ENCODE measurements at places on chromosomes 12 and 14. TPM values are rescaled to one million over a fixed set of nuclear protein-coding genes. Genes with fewer than 3 reads are reported as not detected.

ACSM4 gene
- not detected for total RNA-seq

KLRG1 gene
- total RNA-seq = 2.0 TPM

BLTP3B gene
- total RNA-seq = 42.4 TPM

TBX3 gene
- total RNA-seq = 115 TPM

SLC7A8 gene
- 61.9 TPM for total RNA-seq

GRCh38 chr14:84864548-84865271 lies 665.2 kb upstream of the FLRT2 start:
- no peak overlapping the region for H3K4me3 ChIP-seq
- DNase-seq = no peak
- H3K4me1 ChIP-seq = no peaks in the 10 kb centered on the region
- no peak overlapping the region for H3K27ac ChIP-seq
- H3K27me3 ChIP-seq = no peaks in the 10 kb centered on the region
- H3K36me3 ChIP-seq = no peaks in the 10 kb centered on the region

DNA sequence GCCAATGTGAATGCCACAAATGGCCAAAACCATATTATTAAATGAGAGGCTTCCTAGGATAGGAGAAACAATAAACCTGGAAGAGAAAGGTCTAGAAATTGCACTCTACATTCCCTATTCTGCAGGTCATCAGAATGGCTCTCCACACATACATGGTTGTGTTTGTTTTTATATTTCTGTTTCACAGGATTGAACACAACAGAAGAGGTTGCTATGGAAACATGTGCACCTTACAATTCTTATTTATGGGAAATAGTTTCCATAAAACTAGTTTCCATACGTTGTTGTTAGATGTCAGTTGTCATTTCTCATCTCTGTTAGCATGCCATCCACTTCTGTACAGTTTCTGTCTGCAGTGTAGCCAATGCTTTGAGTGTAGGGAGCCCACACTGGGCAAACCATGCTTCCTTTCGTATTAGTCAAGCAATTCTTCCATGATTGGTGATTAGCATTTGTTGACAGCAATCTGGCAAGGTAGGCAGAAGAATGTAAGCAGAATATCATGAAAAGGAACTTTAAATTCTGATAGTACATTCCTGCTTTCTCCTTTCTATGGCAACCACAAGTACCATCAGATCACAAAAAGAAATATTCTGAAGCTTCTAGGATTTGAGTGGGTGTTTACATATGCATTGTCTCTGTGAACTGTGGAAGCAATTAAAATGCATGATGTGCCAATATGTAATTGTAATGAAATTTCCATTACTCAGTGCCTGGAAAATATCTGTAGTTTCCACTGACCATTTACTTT lies 141.6 kb upstream of the AVPR1A start:
- DNase-seq = no peak
- H3K27me3 ChIP-seq = no peaks in the 10 kb centered on the region
- no peak overlapping the region for H3K27ac ChIP-seq
- H3K4me1 ChIP-seq = no peaks in the 10 kb centered on the region
- H3K4me3 ChIP-seq = no peak overlapping the region

GRCh38 chr12:115147916-115148315 lies 463.9 kb upstream of the TBX3 start:
- H3K4me3 ChIP-seq = no peak overlapping the region
- no peaks in the 10 kb centered on the region for H3K27me3 ChIP-seq
- DNase-seq = no peak
- H3K27ac ChIP-seq = no peak overlapping the region

DNA sequence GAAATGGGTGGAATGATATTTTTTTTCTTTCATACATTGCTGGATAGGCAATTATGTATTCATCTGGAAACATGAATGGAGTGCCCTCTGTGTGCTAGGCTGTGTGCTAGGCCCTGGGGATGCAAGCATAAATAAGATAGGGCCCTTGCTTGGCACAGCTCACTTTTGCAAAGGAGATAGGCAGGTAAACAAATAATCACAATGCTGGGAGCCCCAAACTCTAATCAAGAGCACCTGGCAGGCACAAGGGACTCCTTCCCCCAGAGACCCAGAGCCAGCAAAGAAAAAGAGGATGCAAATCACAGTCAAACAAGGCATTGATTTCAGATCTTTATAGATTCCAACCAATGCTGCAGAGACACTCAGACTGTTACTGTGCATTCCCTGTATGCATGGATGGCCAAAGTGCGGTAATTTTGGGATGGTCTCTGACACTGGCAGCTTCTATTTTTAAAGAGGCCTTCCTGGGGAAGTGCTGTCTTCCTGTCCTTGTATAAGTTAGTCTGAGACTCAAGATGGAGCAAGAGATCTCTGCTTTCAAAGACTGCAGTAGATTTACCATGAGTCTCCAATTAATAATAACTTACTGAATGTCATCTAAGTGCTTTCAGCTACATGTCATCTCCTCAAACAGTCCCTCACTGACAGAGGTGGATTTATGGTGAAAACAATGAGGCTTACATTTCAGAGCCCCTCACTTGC lies 45.1 kb upstream of the CPM start:
- H3K27ac ChIP-seq = no peak overlapping the region
- DNase-seq = no peak
- no peaks in the 10 kb centered on the region for H3K36me3 ChIP-seq
- no peak overlapping the region for H3K4me3 ChIP-seq
- no peaks in the 10 kb centered on the region for H3K27me3 ChIP-seq
- H3K4me1 ChIP-seq = no peaks in the 10 kb centered on the region

- H3K4me3 ChIP-seq = no peak overlapping the region
- H3K36me3 ChIP-seq = no peaks in the 10 kb centered on the region
- H3K4me1 ChIP-seq = no peaks in the 10 kb centered on the region
- no peak for DNase-seq
These were observed 5.1 kb downstream of the AKAP3 start for GRCh38 chr12:4643747-4644146.

GRCh38 chr14:75230140-75230792 lies 48.4 kb upstream of the FOS start:
- H3K4me3 ChIP-seq = no peak overlapping the region
- H3K36me3 ChIP-seq = no peaks in the 10 kb centered on the region
- no peaks in the 10 kb centered on the region for H3K27me3 ChIP-seq
- H3K4me1 ChIP-seq = peaks cover 5% of the 10 kb centered on the region
- DNase-seq = peak; percentile 76
- peak overlapping the region; percentile 74 for H3K27ac ChIP-seq

- H3K4me1 ChIP-seq = no peaks in the 10 kb centered on the region
- peak overlapping the region; percentile 7 for H3K4me3 ChIP-seq
- peak overlapping the region; percentile 70 for H3K27ac ChIP-seq
- peak; percentile 48 for DNase-seq
These were observed 3.1 kb downstream of the FAM222A start for GRCh38 chr12:109716512-109717389.

- H3K36me3 ChIP-seq = no peaks in the 10 kb centered on the region
- no peak for DNase-seq
- no peaks in the 10 kb centered on the region for H3K27me3 ChIP-seq
- H3K4me3 ChIP-seq = no peak overlapping the region
These were observed 3.6 kb downstream of the CLEC2A start for GRCh38 chr12:9928607-9929006.
